ENCODE measurements at places on chromosomes 5 and 9. TPM values are rescaled to one million over a fixed set of nuclear protein-coding genes. Genes with fewer than 3 reads are reported as not detected.

CATSPER3 gene
- 0.65 TPM for total RNA-seq

DIPK1B gene
- 26.1 TPM for total RNA-seq

SHISAL2B gene
- total RNA-seq, result not detected

INSL6 gene
- not detected for total RNA-seq

DNAI1 gene
- not detected for total RNA-seq

DNA sequence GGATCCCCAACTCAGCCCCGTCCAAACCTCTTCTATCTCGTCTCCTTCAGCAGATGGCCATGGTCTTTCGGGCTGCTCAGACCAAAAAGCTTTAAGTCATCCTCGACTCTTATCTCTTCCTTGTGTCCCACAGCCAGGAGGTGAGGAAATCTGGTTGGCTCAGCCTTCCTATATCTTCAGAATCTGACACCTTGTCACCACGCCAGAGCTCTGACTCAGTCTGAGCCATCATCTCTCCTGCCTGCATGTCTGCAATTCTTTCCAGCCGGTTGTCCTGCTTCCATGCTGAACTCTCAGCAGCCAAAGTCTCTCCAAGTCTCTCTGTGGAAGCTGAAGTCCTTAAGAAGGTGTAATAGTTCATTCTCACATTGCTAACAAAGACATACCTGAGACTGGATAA lies 419.3 kb upstream of the ADAMTS16 start:
- DNase-seq, result no peak

DNA sequence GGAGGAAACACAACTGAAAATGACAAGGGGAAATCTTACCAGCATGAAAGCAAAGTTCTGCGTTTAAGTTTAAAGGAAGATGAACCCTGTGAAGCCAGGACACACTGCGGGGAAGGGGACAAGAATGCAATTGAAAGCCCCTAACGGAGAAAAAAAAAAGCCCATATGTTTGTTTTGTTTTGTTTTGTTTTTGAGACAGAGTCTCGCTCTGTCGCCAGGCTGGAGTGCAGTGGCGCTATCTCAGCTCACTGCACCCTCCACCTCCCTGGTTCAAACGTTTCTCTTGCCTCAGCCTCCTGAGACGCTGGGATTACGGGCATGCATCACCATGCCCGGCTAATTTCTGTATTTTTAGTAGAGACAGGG lies 2.9 kb downstream of the STK10 start:
- no peak for DNase-seq

GRCh38 chr9:90847971-90848370 lies 46.4 kb downstream of the SYK start:
- DNase-seq, result no peak

GRCh38 chr9:128078504-128079434 lies 10.7 kb downstream of the SLC25A25 start:
- no peak for DNase-seq

GRCh38 chr5:133377736-133378135 lies 234.6 kb downstream of the FSTL4 start:
- no peak for DNase-seq

GRCh38 chr9:14147738-14148137 lies 166.2 kb downstream of the NFIB start:
- DNase-seq, result no peak

DNA sequence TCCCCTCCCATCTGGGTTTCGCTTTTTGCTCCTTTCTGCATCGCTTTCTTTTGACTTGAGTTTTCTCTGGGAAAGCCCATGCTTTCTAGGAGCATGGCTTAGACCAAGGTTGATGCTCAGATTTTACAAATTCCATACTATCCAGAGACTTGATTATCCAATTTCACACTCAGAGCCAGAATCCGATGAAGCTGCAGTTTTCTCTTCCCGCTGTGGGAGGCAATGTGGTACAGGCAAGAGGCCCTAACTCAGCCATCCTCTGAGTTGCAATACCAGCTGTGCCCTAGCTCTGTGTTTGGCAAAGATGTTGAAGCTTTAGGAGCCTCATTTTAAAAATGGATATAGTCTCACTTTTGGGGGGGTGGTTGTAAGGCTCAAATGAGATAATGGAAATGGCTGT lies 85.1 kb downstream of the BRINP1 start:
- no peak for DNase-seq

DNA sequence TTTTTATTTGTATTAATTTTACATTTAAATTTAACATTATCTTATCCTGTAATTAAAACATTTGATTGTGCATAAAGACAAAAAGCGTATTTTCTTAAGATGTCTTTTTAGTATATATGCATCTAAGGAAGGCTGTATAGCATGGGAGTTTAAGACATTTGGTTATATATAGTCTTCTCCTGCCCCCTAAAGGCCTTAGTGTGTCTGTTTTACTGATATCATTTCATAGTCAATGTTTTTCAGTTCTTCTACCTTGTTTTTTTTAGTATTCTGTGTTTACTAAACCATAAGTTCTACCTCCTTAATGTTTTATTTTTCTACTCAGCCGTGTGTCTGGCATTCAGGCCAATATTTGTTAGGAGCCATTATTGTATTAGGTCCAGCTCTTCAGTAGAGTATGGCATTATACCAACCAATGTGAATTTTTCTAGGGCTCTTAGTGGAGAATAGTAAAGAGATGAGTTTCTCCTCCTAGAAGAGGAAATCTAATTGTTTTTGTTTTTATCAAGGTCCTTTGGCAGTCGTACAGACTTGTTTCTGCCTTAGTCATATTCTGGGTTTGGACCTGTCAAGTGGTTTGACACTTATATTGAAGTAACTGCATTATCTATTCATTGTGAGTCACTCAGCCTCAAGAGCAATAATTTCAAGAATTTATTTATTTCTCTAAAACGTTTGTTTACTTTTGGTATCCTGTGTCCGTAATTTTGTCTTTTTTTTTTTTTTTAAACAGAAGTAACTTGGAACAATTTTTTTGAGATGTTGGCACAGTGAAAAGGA lies 74.8 kb downstream of the SLF1 start:
- no peak for DNase-seq

- no peak for DNase-seq
Observed at GRCh38 chr5:94621763-94622162, 3.3 kb downstream of the SLF1 start.

DNA sequence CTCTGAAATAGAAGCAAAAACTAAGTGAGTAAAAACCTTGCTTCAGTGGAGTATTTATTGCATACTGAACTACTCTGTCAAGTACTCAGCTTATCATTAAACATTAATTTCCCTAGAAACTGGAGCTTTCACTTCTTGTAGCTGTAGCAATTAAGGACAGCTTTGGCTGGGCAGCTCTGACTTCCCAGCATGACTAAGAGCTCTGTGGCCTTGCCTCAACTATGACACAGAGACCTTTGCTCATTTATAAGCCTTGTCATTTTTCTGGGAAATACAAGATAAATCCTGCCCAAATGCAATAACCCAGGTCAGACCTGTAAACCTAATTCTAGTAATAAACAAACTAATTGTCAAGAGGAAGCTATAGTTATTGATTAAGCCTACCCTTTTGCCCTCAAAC lies 65.4 kb upstream of the STK32A start:
- no peak for DNase-seq

DNA sequence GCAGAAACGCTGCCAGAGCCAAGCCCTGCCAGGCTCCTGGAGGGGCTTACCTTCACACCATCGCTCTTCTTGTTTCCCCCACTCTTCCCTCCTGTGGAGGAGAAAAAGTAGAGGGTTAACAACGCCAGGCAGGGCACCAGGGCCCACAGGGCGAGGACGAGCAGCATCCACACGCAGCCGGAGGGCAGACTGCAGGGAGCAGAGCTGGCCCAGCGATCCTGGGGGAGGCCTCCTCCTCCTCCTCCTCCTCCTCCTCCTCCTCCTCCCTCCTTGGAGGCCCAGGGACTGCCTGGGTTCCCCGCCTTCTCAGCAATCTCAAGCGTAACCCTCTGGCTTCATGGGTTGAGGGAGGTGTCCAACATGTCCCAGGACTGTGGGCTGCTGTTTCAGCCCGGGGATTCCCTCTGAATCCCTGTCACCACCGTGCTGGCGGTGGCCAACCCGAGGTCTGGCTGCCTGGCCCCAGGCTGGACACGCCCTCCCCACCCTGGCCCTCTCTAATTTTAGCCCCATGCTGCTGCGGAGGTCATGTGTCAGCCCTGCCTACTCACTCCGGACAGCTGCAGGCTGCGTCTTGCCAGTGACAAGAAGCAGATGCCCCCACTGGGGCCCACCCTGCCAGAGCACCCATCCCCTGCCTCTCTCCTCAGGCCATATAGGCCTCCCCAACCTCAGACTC lies 44.3 kb downstream of the CAMK2A start:
- DNase-seq, result no peak

DNA sequence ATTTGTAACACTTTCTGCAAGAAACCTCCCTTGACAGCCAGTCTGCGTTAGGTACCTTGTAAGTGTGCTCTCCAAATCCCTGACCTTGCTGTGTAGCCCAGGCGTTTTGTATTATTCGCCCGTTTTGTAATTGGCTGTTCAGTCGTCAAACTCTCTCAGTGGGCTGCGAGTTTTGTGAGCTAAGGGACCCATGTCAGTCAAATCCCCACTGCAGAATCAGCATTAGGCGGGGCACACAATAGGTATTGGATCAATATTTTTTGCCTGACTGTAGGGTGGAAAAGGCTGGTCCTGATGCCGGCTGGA lies 665 bp downstream of the DNAJC18 start:
- no peak for DNase-seq

DNA sequence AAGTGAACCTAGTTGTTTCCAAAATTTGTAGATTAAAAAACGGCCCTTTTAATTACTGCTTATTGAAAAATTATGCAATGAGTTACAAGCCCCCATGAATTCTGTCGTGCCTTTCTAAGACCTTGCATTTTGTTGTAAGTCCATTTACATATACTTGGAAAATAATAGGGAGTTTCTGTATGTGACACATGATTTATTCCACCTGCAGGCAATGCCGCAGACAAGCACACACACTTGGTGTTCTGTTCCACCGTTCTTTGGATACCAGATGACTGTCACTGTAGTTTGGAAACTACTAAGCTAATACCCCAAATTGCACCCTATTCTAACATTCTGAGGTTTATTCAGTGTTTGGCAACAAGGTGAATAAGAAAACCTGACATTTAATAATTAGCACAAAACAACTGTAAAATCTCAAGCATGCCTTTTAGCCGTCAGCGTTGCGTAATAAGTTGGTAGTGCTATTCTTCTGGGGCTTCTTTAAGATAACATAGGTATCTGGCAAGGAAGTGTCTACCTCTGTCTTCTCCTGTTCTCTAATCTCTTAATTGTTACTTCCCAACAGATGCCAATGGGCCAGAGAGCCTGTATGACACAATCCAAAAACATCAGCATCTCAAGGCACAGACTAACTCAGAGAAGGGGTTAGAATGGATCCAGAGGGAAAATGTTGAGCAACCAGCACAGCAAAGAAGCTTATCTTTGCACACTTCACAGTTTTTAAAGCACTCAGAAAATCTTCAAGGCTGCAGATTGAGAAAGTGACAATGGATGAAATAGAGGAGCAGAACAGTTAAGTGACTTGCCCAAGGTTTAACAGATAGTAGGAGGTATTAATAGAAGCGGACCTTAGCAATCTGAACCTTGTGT lies 48.2 kb upstream of the DPYSL3 start:
- no peak for DNase-seq

DNA sequence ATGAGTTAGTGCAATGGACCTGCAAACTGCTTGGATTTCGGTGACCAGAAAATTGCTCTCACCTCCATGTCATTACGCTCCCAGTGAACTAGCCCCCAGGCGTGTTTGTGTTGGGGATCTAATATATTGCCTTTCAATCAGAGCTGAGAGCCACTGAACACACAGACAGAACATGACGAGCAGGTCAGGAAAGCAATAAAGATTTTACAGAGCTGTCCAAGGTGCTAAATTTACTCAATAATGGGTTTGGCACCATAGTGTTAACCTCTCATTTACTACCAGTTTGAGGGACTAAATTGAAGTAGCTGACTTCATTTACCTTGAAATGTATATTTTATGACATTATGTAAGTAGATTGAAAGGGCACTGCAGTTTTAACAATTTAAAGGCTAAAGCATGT lies 383.0 kb downstream of the EBF1 start:
- DNase-seq, result no peak

GRCh38 chr5:178357121-178357521 lies 124.5 kb upstream of the PHYKPL start:
- no peak for DNase-seq

- no peak for DNase-seq
Observed at GRCh38 chr5:107564931-107565372, 105.8 kb downstream of the EFNA5 start.

- DNase-seq, result no peak
Observed at GRCh38 chr5:53614376-53614885, 54.0 kb downstream of the NDUFS4 start.

GRCh38 chr5:173228107-173228506 lies 6.9 kb downstream of the NKX2-5 start:
- no peak for DNase-seq

DNA sequence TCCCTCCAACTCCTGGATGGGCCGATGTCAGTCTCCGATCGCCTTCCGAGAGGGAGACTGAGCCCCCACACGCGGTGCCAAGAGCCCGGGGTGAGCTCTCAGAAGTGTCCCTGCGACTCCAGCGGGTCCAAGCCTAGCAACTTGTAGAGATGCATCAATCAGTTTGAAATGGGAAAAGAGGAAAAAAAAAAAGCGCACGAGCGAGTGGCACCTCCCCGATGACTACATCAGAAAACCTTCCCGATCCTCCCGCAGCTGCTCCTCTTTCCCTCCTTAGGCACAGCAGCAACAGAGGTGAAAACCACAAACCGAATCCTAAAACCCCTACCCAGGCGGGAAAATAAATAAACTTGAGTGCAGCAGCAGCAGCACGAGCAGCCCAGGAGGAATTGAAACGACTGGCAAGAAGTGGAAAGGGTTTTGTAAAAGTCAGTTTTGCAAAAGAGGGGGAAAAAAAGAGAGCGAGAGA lies 1.0 kb upstream of the EFNA5 start:
- no peak for DNase-seq

GRCh38 chr5:151745071-151745705 lies 13.2 kb downstream of the ATOX1 start:
- DNase-seq, result no peak

DNA sequence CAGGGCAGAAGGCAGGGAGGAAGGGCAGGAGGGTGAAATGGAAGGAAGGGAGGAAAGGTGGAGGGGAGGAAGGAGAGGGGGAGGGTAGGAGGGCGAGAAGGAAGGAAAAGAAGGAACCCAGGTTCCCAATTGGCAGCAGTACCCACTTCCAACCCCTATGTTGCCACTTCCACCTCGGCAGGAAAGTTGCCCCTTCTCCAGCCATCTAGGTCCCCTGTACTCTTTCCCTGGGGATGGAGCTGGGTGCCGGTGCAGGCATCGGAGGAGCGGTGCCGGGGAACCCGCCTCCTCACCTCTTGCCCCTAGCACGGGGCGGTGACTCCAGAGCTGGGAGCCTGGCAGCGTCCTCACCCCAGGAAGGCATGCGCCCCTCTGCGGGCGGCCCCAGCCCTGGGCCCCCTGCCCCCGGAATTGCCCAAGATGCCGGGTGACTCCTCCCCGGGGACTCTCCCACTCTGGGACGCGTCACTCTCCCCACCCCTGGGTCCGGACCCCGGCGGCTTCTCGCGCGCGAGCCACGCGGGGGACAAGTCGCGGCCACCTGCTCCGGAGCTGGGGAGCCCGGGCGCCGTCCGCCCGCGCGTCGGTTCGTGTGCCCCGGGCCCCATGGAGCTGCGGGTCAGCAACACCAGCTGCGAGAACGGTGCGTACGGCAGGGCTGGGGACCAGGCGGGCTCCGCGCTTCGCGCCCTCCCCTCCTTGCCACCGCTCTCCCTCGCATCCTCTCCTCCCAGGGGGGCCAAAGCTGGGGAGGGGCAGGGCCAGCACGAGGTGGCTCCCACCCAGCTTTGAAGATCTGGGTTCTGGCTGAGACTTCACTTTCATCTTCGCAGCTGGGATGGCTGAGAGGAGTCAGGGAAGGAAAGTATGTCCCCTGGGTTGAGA lies at the start of gene NIPAL4:
Gene NIPAL4 (plus strand): TSS at position 499 of the 885 bp plus-strand sequence. CDS start 108 bp downstream, at position 607.
- no peak for DNase-seq

All from esophagus muscularis mucosa (tissue), 4 donors.